CD4-positive, alpha-beta memory T cell (primary cell): ENCODE measurements at places on chromosomes 2 and 18.

DNA sequence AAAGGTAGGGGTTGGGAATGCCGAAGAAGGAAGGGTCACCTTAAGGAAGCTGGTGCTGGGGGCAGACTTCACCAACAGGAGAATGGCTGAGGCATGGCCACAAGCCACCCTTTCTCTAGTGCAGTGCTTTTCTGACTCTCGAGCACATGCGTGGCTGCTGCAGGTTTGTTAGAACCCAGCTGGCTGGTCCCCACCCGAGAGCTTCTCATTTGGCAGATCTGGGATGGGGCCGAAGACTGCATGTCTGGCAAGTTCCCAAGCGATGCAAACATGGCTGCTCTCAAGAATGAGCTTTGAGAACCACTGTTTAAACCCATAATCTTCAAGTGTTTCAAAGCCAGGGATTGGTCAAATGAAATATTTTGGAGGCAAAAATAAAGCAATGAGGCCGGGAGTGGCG is 63.2 kb downstream of the LONRF2 start:
- no peak overlapping the region for H3K4me3 ChIP-seq
- H3K27me3 ChIP-seq = no peaks in the 10 kb centered on the region
- no peaks in the 10 kb centered on the region for H3K36me3 ChIP-seq

GRCh38 chr2:156385242-156385641 is 50.9 kb upstream of the GPD2 start:
- no peak overlapping the region for H3K4me3 ChIP-seq
- DNase-seq = no peak
- H3K4me1 ChIP-seq = no peaks in the 10 kb centered on the region
- H3K36me3 ChIP-seq = no peaks in the 10 kb centered on the region
- no peak overlapping the region for H3K27ac ChIP-seq
- H3K27me3 ChIP-seq = no peaks in the 10 kb centered on the region

DNA sequence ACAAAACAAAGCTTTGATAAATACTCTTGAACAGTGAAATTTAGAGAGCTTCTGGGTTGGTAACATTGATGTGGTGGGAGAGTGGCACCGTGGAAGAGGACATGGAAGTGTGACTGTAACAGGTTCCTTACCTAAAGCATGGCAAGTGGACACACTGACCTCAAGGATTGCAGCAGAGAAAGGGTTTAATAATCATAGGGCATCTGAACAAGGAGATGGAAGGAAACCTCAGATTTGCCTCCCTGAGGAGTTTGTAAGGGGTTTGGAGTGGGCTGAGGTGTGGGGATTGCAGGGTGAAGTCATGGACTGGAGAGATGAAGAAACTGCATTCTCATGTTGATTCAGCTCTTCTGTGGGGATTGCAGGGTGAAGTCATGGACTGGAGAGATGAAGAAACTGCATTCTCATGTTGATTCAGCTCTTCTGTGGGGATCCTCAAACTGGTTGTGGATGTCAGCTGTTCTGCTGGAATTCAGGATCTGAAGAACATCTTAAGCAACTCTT is 83.8 kb upstream of the TLK1 start:
- no peak overlapping the region for H3K4me3 ChIP-seq
- H3K4me1 ChIP-seq = peaks cover 37% of the 10 kb centered on the region
- H3K27me3 ChIP-seq = no peaks in the 10 kb centered on the region
- H3K36me3 ChIP-seq = no peaks in the 10 kb centered on the region
- no peak overlapping the region for H3K27ac ChIP-seq
- no peak for DNase-seq

DNA sequence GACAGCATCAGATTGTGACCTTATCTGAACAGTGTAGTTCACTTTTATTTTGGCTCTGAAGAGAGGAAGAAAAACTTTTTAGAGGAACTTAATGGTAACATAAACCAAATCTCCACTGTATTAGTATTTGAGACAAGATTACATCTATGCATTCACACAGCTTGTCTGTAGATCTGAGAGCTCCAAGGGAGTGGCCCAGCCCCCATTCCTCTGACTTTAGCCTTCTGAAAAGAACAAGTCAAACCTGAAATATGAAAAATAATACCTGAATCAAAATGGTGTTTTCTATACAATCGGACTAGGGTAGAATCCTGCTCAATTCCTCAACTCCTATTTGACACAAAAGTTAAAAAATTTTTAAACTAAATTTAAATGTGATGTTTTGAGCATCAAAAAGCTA is 23.1 kb downstream of the STARD7 start:
- H3K36me3 ChIP-seq = peaks cover 32% of the 10 kb centered on the region
- no peak for DNase-seq
- H3K4me1 ChIP-seq = no peaks in the 10 kb centered on the region
- H3K27me3 ChIP-seq = no peaks in the 10 kb centered on the region
- no peak overlapping the region for H3K4me3 ChIP-seq

GRCh38 chr2:29643196-29643595 is 278.2 kb downstream of the ALK start:
- no peak overlapping the region for H3K4me3 ChIP-seq
- no peaks in the 10 kb centered on the region for H3K36me3 ChIP-seq
- no peaks in the 10 kb centered on the region for H3K4me1 ChIP-seq
- no peaks in the 10 kb centered on the region for H3K27me3 ChIP-seq
- no peak for DNase-seq
- no peak overlapping the region for H3K27ac ChIP-seq

DNA sequence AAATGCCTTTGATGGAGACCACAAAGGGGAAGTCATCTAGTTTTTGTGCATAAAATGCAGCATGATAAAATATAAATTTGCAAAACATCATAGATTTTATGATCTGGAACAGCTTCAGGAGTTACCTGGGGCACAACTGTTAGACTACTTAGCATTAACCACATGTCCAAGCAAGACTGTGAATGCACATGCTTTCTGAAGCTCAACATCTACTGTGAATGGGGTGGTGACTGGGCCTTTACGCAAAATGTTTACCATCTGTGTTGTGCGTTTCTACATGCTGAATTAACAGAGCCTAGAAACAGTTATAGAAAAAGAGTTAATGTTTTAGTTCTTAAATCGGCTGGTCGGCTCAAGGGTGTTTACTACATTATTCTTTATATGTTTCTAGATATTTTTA is 45.5 kb downstream of the KCTD1 start:
- H3K27ac ChIP-seq = no peak overlapping the region
- no peaks in the 10 kb centered on the region for H3K4me1 ChIP-seq
- no peaks in the 10 kb centered on the region for H3K36me3 ChIP-seq
- no peak for DNase-seq

DNA sequence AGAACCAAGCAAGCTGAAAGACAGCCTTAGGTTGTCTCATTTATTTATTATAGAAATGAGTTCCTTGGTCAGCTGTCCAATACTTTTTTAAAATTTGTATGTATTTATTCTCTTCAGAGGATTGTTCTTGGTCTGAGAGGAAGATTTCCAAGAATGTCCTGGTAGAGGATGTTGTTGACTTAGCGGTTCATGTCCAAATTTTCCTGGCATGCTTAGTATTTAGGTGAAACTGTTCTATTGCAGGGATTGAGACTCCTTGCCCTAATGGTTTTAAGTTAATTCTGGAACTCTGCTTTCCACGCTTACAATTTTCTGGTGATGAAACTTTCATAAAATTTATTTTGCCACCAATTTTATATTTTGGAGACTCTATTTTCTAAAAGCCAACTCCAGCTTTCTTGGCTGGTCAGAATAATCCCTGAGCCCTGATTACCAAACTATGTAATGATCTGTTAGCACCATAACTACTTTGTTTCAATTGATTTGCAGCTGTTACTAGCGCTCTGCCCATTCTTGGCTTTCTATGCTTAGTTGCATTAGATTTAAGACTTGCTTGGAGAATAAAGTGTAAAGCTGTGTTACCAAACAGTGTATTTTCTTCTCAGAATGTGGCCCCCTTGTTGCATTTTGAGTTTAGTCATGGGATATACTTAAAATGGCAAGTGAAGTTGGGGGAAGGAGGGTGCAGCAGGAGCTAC is 1868.8 kb upstream of the CELF4 start:
- no peak overlapping the region for H3K27ac ChIP-seq
- H3K36me3 ChIP-seq = no peaks in the 10 kb centered on the region
- DNase-seq = no peak
- H3K4me3 ChIP-seq = no peak overlapping the region
- H3K4me1 ChIP-seq = no peaks in the 10 kb centered on the region
- no peaks in the 10 kb centered on the region for H3K27me3 ChIP-seq

GRCh38 chr2:189580241-189580651 is 340 bp downstream of the SLC40A1 start:
- H3K4me3 ChIP-seq = peak overlapping the region; percentile 58
- peaks cover 52% of the 10 kb centered on the region for H3K4me1 ChIP-seq
- H3K36me3 ChIP-seq = no peaks in the 10 kb centered on the region
- no peaks in the 10 kb centered on the region for H3K27me3 ChIP-seq
- peak; percentile 43 for DNase-seq

- no peaks in the 10 kb centered on the region for H3K4me1 ChIP-seq
- H3K36me3 ChIP-seq = no peaks in the 10 kb centered on the region
- DNase-seq = no peak
Observed at GRCh38 chr2:49028101-49028500, 126.2 kb downstream of the FSHR start.

- peaks cover 5% of the 10 kb centered on the region for H3K27me3 ChIP-seq
- no peak overlapping the region for H3K4me3 ChIP-seq
- H3K4me1 ChIP-seq = no peaks in the 10 kb centered on the region
- H3K36me3 ChIP-seq = no peaks in the 10 kb centered on the region
Observed at GRCh38 chr2:14634489-14635390, 2.2 kb downstream of the LRATD1 start.

DNA sequence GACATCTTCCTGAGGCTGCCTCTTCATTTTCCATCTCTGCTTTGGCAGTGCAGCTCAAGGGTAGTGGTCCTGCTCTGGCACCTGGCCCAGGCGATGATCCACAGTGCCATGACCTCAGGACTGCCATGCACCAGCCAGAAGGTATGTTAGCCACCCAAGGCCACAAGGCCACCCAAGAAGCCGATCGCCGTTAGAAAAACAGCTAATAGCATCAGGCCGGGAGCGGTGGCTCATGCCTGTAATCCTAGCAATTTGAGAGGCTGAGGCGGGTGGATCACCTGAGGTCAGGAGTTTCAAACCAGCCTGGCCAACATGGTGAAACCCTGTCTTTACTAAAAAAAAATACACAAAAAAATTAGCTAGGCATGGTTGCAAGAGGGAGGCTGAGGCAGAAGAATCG is 28.4 kb upstream of the UGGT1 start:
- no peak overlapping the region for H3K27ac ChIP-seq
- H3K4me1 ChIP-seq = no peaks in the 10 kb centered on the region
- H3K4me3 ChIP-seq = no peak overlapping the region
- no peaks in the 10 kb centered on the region for H3K36me3 ChIP-seq
- no peaks in the 10 kb centered on the region for H3K27me3 ChIP-seq

- no peaks in the 10 kb centered on the region for H3K36me3 ChIP-seq
- peaks cover 76% of the 10 kb centered on the region for H3K4me1 ChIP-seq
- H3K4me3 ChIP-seq = peak overlapping the region; percentile 22
- peak overlapping the region; percentile 72 for H3K27ac ChIP-seq
- no peaks in the 10 kb centered on the region for H3K27me3 ChIP-seq
- peak; percentile 94 for DNase-seq
Observed at GRCh38 chr2:37635504-37636380, 35.7 kb downstream of the CDC42EP3 start.

DNA sequence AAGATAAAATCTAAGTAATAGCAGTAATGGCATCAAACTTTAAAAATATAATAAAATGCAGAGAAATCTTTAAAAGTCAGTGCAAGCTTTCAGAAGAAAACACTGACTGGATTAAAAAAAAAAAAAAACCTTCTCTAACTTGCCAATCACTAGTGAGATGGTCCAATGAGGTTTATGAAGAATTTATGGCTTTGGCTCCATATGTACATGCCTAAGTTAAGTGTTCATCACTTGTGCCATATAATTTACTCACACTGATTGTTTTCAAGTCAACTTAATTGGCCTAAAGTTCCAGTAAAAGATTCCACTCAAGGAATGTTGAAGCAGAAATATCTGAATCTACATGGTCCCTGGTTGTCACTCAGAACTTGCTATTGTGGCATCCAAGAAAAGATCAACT is 40.7 kb upstream of the RAB27B start:
- no peaks in the 10 kb centered on the region for H3K27me3 ChIP-seq
- DNase-seq = no peak
- no peak overlapping the region for H3K27ac ChIP-seq
- H3K4me1 ChIP-seq = no peaks in the 10 kb centered on the region
- no peaks in the 10 kb centered on the region for H3K36me3 ChIP-seq
- H3K4me3 ChIP-seq = no peak overlapping the region

DNA sequence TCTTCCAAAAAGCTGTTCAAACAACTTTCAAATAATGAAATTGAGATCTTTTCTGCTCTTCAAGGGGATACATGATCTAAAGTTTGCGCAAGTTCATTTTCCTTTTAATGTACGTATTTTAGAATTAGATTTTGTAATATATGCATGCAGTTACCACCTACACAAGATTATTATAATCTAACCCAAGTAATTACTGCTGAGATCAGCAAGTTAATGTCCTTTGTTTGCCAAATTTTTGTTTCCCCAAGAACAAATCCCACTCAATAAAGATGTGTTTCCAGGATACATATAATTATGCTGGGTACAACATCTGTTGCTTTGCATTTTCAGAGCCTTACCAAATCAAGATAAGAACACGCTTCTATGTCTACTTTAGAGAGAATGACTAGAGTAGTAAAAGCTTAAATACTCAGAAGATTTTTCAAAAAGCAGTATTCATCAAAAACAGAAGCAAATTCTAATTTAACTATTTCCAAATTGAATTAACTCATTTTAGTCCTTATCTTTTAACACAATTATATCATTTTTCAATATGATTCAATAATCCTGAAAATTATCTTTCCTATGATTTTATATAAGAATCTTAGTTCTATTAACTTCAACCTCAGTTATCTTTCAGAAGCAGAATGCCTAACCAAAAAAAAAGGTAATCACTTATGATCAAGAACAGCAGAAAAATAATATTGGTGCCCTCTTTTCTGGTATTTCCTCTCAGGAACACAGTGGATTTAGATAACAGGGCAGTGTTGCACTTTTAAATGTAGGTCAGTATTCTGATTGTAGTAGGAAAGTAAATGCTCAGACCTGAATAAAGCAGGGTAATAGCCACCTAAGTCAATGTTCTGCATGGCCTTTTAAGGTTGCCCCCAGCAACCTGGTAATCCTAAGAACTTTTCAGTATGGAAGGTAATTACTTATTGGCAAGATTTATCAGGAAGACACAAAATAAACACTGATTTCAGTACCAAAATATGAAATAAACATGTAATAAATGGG is 28.0 kb downstream of the CERKL start:
- H3K36me3 ChIP-seq = no peaks in the 10 kb centered on the region
- no peak for DNase-seq
- H3K4me1 ChIP-seq = no peaks in the 10 kb centered on the region
- no peak overlapping the region for H3K4me3 ChIP-seq
- H3K27ac ChIP-seq = no peak overlapping the region

GRCh38 chr2:179265082-179265510 is 464 bp upstream of the SESTD1 start:
- H3K4me3 ChIP-seq = no peak overlapping the region
- H3K4me1 ChIP-seq = peaks cover 10% of the 10 kb centered on the region
- no peak for DNase-seq

GRCh38 chr2:101120124-101120996 is 30.8 kb downstream of the TBC1D8 start:
- no peaks in the 10 kb centered on the region for H3K36me3 ChIP-seq
- no peak overlapping the region for H3K27ac ChIP-seq
- DNase-seq = no peak
- no peaks in the 10 kb centered on the region for H3K27me3 ChIP-seq
- H3K4me3 ChIP-seq = no peak overlapping the region
